HL-60 (cell line): ENCODE measurements at places on chromosomes 16 and 17.

GRCh38 chr17:34840750-34841149 lies 120.5 kb downstream of the CCT6B start:
- peak; percentile 59 for DNase-seq

- DNase-seq: no peak
These were observed 489.6 kb downstream of the CDH13 start for GRCh38 chr16:83116274-83116892.

DNA sequence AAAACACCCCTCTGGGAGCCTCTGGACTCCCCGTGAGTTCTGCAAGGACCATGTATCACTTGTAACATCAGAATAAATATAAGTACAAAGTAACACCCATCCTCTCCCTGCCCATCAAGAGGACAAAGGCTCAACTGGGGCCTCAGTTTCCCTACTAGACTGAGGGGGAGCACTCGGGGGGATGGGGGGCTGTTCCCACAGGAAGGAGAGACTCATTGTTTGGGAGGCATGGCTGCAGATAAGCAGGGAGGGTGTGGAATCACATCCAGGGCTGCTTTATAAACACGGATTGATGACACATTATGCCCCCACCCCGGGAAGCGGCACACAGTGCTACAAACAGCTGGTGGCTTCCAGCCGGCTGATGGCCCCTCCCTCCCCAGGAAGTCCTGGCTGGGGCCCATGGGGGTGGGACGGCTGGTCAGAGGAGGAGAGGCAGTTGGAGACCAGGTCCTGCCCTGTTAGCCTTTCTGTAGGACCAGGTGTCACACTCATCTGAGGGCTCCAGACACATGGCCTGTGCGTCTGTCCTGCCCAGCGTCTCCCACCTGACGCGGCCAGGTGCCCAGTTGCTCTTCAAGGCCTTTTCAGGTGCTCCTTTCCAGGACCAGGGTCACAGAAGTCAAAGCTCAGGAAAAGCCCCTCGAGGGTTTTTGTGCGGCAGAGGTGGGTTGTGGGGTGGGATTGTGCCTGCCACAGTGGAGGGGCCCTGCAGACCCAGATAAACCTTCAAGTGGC lies 1.3 kb upstream of the MPG start:
- peak; percentile 46 for DNase-seq

GRCh38 chr16:10339777-10340732 lies 45.8 kb upstream of the ATF7IP2 start:
- peak; percentile 15 for DNase-seq

- DNase-seq: no peak
These were observed 8.8 kb downstream of the UBE2G1 start for GRCh38 chr17:4357671-4358070.

GRCh38 chr16:106623-107324 lies 28.7 kb downstream of the MPG start:
- DNase-seq: peak; percentile 66

DNA sequence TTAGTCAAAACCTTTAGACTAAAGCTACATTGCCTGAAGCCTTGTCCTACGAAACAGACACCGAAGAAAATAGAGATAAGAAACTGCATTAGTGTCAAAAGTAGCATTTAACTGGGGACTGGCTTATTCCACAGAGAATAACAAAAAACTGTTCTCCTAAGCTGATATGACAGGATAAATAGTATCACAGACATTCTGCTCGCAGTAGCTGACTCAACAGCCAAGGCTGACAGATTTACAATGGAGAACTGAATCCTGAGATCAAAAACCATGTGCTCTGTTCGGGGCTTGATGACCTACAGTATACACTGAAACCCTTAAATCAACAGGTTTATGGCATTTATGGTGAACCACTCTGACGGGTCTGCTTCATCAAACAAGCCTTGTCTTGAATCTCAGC lies 25.5 kb downstream of the ADAMTS18 start:
- DNase-seq: no peak

DNA sequence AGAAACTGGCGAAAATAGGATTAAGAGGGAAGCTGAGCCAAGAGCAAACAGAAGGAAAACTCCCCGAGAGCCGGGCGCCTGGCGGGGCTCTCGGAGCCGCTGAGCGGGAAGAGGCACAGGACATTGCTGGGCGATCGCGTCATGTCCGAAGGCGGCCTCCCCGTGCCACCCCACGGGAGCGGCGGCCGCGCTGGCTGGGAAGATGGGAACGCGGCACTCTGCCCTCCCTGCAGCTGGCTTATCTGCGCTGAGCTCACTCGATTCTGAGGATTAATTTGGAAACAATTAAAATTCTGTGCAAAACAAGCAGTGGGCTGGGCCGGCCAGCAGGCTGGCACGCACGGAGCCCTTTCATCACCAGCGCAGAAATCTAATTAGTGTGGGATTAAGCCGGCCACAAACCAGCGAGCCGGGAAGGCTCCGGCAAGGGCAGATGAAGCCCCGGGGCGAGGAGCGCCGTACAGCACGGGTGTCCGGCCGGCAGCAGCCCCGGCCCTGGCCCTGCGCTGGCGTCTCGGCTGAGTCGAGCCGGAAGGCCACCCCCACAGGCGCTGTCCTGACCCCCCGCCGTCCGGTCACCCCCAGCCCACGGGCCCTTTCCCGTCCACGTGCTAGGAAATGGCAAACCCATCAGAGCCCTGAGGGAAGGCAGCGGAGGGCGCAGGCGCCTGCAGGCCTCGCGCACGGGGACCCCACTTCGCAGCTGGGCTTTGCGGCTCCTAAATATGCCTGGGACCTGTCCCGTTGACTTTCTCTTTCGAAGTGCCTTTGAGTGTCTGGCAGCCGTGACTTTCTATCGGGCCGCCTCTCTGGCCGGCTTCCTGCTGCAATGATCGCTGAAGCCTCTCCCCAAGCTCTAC lies 37.9 kb downstream of the SOX8 start:
- no peak for DNase-seq
